Stimulated activated CD8-positive, alpha-beta memory T cell treated with anti-CD3 and anti-CD28 coated beads, Interleukin-4, amount 100 ng/mL, for 4 hours (primary cell): ENCODE measurements at places on chromosomes 5 and 9.

DNA sequence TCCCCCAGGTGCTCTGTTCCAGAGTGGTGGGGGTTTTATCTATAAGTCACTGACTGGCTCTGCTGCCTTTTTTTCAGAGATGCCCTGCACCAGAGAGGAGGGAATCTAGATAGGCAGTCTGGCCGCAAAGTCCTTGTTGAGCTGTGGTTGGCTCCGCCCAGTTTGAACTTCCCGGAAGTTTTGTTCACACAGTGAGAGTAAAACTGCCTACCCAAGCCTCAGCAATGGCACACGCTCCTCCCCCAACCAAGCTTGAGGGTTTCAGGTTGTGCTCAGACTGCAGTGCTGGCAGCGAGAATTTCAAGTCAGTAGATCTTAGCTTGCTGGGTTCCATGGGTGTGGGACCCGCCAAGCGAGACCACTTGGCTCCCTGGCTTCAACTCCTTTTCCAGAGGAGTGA lies 1428.6 kb downstream of the MAT2B start:
- no peak for DNase-seq

GRCh38 chr5:137565450-137565849 lies 66.3 kb upstream of the SPOCK1 start:
- DNase-seq: no peak

GRCh38 chr5:21195145-21195544 lies 1207.1 kb upstream of the CDH18 start:
- no peak for DNase-seq

- DNase-seq: no peak
Measured at GRCh38 chr5:73125289-73125688, 4.9 kb downstream of the TMEM171 start.

DNA sequence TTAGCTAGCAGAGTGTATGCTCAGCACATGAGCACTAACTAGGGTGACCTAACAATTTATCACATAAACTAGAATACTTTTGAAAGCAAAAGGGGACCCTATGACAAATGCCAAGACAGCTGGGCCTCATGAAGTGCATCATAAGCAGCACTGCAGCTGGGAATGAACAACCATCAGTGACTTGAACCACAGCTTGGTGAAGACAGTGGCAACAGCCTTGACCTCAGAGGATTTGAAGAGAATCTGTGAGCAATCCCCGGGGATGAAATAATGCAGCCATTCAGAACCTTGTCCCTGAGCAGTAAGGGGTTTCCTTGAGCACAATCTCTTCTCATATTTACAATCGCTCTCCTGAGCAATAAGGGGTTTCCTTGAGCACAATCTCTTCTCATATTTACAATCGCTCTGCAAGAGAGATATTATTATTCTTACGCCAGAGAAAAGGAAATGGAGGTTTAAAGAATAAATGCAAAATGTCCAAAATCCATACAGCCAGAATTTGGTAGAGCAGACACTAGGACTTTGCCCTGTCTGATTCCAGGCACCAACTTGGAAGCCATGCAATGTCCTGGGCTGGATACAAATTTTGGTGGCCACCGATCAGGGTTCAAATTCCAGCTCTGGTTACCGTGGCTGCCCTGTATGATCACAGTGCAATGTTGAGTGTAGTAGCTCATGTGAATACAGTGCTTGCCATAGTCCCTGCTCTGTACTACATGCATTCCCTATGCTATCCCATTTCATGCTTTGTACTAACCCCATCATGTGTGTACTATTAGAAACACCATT lies 846 bp upstream of the NSG2 start:
- no peak for DNase-seq
